GOT3 (cell line): ENCODE measurements at places on chromosomes 13 and 19.
A peak's percentile ranks its signal among the peaks of the same experiment; 100 is the strongest.

DNA sequence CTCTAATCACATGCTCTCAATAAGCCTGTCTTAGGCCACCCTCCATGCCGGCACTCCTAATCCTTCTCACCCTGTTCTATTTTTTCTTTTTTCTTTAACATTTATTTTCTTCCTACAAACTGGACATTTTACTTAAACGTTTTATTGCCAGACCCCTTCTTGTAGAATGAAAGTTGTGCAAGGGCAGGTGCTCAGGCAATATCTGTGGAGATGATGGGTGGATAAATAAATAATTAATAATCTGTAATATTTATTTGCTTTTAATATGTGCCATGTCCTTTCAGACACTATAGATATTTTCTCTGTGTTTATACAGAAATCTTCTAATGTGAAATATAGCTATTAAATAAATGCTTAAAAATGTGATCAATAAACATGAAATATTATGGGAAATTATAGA lies 815.7 kb upstream of the MIR17HG start:
- DNase-seq = no peak

GRCh38 chr19:19606021-19606420 lies 12.5 kb downstream of the PBX4 start:
- no peak for DNase-seq

DNA sequence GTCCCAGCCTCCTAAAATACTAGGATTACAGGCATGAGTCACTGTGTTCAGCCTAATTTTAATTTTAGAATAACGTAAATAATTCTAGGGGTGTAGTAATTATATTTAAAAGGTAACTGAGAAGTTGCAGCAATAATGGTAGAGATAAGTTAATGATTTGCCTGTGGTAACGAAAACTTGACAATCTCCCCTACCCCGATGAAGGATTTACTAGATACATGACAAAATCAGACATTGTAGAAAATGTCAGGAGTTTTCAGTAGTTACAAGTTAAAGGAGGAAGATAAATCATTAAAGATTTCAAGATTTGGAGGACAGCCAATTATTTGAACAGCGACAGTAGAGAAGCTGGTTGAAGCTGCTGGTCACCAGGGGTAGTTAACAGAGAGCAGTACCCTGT lies 652.2 kb upstream of the PCDH20 start:
- DNase-seq = no peak

DNA sequence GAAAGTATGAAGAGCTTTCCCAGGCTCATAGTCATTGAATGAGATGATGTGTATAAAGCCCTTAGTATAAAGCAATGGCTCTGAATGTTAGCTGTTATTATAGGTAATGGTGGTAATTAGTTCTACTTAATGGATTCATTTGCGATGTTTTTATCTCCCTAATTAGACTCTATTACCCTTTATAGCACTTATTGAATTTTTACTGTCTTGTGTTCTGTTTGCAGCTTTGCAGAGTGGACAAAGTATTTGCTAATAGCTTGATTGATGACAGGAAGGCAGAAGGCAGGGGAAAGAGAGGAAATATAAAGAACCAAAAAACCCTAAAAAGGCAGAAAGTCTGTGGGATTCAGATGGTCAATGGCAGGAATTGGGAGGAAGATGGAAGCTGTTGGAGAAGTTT lies 524.4 kb upstream of the SPRY2 start:
- DNase-seq = no peak

DNA sequence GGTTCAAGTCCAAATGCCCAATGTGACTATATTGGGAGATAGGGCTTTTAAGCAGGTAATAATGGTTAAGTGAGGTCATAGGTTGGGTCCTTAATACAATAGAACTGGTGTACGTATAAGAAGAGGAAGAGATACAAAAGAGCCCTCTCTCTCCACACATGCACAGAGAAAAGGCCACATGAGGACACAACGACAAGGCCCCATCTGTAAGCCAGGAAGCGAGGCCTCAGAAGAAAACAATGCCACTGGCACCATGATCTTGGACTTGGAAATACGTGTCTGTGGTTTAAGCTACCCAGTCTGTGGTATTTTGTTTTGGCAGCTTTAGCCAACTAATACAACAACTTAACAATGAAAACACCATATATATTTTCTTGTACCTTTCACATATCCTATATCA lies 23.4 kb upstream of the RFC3 start:
- no peak for DNase-seq

DNA sequence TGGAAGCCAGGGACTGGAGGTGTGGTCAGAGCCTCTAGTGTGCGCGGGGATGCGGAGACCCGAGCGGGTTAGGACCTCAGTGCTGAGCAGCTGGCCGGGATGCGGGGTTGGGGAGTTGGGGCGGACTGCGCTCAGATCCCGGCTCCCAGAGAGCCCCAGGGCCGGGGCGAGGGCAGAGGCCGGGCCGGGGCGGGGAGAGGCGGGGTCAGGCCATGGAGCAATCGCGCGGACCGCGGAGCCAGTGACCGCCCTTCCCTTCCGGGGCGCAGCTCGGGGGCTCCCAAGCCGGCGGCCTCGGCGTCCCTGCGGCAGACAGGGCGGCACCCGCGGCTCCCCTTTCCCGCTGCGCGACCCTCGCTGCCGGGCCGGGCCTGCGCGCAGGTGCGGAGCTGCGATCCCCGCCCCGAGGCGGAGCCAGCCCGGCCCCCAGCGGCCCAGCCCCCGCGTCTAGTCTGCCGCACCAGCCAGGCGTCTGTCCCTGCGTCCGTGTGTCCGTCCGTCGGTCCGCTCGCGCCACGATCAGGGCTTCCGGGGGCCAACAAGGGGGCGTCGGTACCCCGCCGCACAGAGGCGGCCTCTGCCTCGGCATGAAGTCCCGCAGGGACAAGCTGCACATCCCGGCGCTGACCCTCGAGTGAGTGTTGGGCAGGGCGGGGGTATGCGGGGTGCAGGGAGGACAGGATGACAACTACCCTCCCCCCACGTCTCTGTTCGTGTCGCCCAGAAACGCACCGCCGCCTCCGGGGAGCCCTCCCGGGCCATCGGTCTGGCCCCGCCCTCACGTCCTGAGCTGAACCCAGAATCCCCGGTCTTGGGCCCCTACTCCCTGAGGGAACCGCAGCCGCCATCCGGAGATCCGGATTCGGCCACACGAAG lies 12.4 kb downstream of the MAST3 start:
- peak; percentile 12 for DNase-seq

DNA sequence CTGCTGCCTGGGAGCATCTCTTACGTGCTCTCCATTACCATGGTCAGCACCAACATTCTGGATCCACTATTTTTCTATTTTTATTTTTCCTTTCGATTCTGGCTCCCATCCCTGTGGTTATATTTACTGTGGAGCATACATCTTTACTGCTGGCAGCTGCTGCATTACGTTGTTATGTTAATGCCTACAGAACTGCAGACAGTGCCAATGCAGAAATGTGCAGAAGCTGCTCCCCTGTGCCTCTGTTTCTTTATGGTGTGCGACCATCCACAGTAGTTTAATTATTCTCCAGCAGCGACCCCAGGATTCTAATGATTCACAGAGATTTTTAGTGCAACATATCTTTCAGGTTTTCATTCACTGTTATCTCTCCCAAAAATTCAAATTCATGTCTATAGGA lies 911.7 kb upstream of the SLITRK6 start:
- no peak for DNase-seq

DNA sequence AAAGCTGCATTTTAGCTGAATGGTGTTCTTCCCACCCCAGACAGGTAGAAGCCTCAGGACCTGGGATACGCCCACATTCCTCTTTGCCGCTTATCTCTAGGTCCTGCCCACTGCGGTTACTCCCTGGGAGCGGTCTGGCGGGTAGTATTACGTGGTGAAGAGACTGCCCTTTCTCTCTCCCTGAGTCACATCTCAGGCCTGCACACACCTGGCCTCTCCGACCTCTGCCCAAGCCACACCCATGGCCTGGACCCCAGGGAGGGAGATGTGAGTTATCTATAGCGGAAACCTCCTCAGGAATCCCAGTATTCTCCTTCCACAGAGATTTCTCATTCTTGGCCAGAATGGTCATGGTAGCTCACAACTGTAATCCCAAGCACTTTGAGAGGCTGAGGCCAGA lies 17.3 kb downstream of the RHPN2 start:
- no peak for DNase-seq

GRCh38 chr13:48476215-48476614 lies 56.7 kb downstream of the RCBTB2 start:
- DNase-seq = no peak

DNA sequence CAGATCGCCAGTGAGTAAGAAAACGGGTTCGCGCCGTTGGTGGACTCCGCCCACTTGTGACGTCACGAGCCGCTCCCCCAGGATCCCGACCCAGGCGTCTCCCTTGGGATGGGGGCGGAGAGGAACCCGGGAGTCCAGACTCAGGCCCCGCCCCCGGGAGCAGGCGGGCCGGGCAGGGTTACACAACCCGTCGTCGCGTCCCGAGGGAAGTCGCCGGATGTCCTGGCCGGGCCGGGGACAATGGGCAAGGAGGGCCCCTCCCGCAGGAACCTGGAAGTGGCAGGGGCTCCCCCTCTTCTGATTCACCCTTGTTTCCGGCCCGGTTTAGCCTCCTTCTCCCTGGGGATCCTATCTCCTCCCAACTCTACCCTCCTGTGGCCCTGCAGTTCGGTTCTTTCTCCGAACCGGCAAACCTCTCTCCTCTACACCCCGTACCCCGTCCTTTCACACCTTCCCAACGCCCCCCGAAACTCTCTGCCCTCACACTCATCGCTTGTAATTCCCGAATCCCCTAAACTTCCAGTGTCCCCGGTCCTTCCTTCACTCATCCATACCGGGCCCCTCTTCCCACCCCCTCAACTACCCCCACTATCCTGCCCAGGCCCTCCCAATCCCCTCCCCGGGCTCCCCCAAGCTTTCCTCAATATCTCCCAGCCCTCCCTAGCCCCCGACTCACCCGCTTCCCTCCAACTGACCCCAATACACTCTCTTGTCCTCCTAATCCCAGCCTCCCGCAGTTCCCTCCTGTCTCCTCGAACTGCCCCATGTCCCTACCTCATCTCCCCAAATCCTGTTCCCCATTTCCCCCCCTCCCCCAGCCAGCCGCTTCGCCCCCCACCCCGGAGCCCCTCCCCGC lies 20.0 kb upstream of the ERCC1 start:
- peak; percentile 70 for DNase-seq

GRCh38 chr13:111403266-111403665 lies 82.8 kb downstream of the TEX29 start:
- no peak for DNase-seq

DNA sequence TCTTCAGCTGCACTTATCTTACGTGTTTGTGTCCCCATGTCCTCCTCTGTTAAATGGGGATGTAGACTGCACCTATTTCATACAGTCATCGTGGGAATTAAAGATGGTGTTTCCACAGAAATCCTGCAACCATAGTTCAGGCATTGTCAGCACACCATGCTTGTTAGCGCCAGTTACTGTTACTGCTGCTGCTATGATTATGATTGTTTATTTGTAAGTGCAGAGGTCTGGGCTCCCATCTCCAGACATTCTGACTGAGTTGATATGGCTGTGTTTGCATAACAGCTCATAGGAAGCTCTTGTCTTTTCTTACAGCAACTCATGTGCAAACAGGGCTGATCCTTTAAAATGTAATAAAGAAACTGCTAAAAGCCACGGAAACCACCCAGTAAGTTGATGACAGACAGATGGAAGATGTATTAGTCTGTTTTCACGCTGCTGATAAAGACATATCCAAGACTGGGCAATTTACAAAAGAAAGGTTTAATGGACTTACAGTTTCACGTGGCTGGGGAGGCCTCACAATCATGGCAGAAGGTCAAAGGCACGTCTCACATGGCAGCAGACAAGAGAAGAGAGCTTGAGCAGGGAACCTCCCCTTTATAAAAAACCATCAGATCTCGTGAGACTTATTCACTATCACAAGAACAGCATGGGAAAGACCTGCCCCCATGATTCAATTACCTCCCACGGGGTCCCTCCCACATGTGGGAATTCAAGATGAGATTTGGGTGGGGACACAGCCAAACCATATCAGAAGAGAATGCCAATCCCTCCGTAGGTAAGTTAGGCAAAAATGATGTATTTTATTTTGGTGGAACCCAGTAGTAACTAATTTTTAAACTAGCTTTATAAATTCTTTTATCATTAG lies 1.6 kb downstream of the ZSCAN5A start:
- DNase-seq = no peak

DNA sequence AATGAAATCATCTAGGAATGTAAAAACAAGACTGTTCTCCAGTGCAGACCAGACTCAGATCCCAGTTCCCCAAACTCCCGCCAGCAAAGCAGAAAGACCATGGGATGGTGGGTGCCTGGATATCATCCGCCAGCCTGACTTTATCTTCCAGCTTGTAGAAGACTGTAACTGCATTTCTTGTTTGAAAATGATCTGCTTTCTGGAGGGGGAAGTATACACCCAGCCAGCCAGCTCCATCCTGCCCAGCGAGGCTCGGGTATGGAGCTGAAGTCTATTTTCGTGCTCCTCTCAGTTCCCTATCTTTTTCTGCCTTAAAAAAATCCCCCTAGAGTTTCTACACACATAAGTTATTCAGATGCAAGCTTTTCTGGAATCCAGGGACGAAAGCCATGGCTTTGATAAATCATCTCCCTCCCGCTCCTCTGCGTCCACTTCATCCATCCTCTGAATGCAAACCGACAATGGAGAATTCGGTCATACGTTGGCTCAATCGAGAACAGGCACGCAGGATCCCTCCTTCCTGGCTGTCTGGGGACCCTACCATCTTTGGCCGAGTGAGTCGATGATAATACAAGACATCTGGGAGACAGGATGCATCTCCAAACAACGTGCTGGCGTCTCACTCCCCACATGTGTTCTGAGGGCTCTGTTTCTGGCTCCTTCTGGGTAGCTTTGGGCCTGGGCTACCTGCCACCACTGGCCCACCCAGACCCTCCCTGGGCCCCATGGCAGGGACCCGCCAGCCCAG lies 31.2 kb downstream of the CEBPG start:
- DNase-seq = no peak

DNA sequence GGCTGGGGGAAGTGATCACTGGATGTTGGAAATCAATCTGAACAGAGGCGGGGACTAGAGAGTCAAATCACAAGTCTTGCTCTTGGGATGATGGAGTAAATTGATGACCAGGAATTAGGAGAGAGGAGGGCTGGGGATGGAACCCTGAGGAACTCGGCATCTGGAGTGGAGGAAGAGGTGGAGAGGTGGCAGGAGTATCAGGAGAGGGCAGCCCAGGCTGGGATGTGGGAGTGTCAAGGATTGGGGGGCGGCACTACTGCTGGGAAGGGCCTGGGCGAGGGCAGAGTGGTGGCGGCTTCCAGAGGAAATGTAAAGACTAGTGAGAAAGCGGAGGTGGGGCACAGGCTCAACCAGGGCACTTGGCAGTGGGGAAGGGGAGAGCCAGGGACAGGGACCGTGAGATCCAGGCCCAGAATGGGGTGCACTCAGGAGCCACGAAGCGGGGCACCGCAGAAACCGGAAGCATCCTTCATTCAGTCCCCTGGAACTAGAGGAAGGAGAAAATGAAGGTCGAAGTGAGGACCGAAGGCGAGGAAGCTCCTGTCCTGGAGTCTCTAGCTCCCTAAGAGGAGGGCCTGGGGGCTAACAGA lies 81.2 kb upstream of the GPR183 start:
- DNase-seq = no peak
